ENCODE measurements at places on chromosomes 6 and 20.

DNA sequence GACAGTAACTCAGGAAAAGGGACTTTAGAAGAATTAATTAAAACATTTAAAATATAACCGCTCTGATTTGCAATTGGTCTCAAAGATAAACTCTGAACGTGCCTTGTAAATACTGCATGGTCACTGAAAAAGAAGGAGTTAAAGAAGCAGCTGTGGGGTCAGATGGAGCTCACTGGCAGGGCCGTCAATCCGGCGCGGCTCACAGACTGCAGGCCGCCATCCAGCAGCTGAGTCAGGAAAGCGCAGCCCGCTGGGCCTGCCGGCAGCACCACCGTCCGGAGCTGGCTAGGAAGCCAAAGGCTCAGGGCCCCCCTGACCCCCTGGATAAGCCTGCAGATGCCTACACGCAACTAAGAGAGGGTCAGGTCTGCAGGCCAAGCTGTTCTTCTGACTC is 54.2 kb upstream of the FRMD1 start:
- DNase-seq, result no peak

DNA sequence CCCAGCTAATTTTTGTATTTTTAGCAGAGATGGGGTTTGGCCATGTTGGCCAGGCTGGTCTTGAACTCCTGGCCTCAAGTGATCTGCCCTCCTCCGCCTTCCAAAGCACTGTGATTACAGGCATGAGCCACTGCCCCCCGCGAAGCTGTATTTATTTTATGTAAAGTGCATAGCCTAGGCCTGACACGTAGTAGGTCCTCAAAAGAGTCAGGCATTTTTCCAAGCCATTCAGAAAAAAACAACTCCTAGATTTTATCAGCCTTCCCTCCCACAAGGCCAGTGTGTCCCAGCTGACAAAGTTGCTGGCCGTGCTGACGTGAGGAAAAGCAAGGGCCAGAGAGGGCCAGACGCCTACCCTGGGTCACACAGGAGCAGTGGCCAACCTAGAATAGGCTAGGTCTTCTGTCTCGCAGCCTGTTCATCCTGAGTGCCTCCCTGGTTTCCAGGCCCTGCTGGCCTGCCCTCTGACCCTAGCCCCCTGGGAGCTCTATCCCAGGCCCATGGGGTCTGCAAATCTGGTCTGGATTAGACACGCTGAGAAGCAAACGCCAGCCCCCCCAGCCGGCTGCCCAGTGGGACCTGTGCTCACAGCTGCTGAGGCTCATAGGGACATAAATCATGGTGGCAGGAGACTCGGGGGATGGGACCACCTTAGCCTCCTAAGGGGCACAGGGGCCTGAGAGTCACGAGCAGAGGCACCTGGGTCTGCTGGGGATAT is 11.8 kb downstream of the TCF15 start:
- no peak for DNase-seq

DNA sequence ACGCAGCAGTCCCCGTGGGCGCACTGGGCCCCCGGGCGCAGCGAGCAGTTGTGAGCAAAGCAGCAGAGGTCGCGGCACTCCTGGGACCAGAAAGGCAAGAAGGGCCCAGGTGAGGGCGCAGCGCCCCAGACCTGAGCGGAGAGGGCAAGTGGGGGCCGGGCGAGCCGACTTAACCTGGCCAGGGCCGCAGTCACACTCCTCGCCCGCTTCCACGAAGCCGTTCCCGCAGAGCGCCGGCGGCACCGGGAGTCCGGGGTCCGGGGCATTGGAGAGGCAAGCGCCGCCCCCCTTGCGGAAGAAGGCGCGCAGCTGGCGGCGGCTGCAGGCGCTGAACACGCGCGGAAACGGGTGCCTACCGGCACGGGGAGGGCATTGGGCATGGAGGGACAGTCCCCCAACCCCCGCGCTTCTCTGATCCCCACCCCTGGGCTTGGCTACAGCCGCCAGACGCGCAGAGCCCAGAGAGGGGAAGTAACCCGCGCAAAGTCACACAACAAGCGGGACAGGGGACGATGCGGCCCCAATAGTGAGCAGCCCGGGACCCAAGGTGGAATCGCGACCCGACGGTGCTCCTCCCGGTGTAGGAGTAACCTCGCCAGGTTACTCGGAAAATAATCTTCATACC is 9.2 kb downstream of the ADAM33 start:
- DNase-seq, result no peak

GRCh38 chr6:52555518-52556233 is 21.2 kb downstream of the TRAM2 start:
- DNase-seq, result no peak

DNA sequence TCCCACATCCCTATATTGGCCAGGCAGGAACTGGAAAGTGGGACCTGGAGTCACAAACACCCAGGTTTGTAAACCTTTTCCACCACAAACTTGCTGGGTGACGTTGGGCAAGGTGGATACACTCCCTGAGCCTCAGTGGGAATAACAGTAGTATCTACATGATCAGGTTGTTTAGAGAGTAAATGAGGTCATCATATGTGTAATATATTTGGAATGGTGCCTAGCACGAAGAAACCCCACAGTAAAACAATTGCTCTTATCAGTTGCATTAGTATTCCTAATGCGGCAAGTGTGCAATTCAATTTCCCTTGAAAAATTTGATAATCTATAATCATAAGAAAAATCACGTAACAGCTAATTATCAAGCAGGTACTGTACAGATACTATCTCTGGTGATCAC is 51.9 kb downstream of the HIVEP2 start:
- DNase-seq, result no peak

DNA sequence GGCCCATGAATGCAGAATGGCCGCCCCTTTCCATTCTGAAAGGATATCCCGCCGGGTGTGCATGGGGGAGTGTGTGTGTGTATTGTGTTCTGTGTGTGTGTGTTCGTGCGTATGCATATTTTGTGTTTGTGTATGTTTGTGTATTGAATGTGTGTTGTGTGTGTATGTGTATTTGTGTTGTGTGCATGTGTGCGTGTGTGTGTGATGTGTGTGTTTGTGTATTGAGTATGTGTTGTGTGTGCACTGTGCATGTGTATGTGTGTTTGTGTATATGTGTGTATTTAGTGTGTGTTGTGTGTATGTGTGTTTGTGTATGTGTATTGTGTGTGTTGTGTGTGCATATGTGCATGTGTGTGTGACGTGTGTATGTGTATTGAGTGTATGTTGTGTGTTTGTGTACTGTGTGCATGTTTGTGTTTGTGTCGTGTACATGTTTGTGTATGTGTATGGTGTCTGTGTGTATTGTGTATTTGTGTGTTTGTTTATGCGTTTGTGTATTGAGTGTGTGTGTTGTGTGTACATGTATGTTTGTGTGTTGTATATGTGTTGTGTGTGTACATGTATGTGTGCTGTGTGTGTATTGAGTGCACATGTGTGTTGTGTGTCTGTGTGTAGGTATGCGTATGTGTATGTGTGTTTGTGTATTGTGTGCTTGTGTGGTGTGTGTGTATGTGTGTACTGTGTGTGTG is 226.3 kb downstream of the TAF4 start:
- DNase-seq, result no peak

DNA sequence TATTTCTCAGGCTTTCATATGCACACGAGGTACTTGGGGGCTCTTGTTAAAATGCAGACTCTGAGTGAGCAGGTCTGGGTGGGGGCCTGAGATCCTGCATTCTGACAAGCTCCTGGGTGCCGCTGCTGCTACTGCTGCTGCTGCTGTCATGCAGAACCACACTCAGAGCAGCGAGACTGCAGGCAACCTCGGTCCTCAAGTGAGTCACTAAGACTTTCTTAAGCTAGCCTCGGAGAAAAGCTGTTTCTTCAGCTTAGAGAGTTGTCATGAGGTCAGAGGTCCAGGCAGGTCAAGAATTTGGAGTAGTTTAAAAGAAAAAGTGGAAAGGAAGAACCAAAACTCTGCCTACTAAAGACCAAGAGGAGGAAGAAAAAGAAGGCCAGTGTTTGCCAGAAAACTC is 92.9 kb downstream of the SPTLC3 start:
- DNase-seq, result no peak

- DNase-seq, result no peak
Observed at GRCh38 chr6:106608080-106608668, 21.1 kb downstream of the RTN4IP1 start.

DNA sequence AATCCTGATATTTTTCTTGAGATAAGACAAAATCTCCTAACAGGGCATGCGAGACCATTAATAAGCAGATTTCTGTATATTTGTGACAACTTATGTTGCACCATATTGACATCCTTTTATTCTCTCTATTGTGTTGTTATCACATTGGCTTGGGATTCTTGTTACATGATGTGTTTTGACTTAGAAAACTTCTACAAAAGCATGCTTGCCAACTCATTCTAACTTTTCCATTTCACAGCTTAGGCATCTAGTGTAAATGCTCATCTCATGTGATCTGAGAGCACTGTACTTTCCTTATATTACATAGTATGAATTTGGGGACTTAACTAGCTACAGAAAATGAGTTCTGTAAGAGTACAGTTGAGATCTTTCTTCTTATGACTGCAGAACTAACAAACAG is 1040.7 kb upstream of the ADGRB3 start:
- no peak for DNase-seq

- DNase-seq, result no peak
Observed at GRCh38 chr6:157813191-157813590, 9.9 kb upstream of the SNX9 start.

DNA sequence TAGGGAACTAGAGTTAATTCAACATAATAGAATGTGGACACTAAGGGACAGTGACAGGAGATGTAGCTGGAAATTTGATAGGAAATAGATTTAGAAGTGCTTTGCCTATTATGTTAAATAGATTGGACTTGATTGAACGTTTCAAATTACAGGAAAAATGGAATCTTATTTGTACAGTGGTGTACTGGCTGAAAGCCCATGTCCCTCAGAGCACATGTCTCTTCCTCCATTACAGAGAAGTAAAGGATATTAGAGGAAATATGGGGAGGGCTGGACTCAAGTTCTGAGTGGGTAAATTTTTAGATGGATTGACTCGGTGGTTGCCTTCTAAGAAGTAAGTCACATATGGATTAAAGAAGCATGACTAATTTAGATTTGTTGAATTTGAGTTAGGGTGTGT is 11.4 kb downstream of the PKIB start:
- no peak for DNase-seq

GRCh38 chr6:72740135-72740534 is 118.3 kb downstream of the KCNQ5 start:
- DNase-seq, result no peak

GRCh38 chr6:166672624-166673206 is 45.7 kb upstream of the RPS6KA2 start:
- no peak for DNase-seq

- no peak for DNase-seq
Observed at GRCh38 chr6:37218061-37218460, 39.5 kb upstream of the TBC1D22B start.

GRCh38 chr6:11324453-11325015 is 92.1 kb upstream of the NEDD9 start:
- DNase-seq, result no peak

- no peak for DNase-seq
Observed at GRCh38 chr20:60403105-60403741, 445.0 kb downstream of the CDH26 start.

DNA sequence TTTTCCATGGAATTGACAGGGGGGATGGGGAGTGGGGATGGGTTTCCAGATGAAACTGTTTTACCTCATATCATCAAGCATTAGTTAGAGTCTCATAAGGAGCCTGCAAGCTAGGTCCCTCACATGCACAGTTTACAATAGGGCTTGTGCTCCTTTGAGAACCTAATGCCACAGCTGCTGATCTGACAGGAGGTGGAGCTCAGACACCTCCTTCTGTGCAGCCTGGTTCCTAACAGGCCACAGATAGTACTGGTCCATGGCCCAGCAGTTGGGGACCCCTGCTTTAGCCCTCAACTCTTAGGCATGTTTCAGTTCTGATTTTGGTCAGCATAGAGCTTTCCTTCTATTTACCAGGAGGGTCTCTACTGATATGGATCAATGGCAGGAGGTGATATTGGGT is 251.6 kb downstream of the LAMA2 start:
- no peak for DNase-seq

DNA sequence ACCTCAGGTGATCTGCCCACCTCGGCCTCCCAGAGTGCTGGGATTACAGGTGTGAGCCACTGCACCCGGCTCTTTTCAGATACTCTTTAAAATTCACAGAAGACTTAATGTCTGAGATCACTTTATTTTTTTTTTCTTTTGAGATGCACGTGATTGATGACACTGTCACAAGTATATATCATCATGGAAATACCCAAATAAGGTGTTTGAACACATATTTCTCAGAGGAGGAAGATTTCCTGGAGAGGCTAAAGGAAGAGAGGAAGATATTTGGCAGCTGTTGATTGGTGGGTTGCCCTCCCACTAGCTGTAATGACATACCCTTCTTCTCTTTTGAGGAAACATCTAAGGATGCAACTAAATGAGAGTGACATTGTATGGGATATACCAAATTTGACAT is 225.9 kb upstream of the CITED2 start:
- no peak for DNase-seq

DNA sequence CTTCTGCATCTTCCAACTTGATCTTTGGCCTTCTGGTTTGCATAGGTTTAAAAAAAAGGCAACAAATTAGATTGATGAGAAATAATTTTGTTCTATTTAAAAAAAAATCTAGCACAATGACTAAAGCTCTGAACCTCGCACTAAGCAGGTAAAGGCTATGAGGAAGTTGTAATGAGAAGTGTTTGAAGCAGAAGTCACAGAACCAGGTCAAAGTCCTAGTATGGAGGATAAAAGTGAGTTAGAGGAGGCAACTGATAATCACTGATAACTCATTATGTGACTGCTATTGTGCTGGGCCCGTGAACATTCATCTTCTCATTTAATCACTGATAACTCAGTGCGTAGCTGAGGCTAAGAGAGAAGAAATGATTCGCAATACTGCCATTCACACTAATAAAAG is 46.1 kb upstream of the GFRAL start:
- DNase-seq, result no peak

DNA sequence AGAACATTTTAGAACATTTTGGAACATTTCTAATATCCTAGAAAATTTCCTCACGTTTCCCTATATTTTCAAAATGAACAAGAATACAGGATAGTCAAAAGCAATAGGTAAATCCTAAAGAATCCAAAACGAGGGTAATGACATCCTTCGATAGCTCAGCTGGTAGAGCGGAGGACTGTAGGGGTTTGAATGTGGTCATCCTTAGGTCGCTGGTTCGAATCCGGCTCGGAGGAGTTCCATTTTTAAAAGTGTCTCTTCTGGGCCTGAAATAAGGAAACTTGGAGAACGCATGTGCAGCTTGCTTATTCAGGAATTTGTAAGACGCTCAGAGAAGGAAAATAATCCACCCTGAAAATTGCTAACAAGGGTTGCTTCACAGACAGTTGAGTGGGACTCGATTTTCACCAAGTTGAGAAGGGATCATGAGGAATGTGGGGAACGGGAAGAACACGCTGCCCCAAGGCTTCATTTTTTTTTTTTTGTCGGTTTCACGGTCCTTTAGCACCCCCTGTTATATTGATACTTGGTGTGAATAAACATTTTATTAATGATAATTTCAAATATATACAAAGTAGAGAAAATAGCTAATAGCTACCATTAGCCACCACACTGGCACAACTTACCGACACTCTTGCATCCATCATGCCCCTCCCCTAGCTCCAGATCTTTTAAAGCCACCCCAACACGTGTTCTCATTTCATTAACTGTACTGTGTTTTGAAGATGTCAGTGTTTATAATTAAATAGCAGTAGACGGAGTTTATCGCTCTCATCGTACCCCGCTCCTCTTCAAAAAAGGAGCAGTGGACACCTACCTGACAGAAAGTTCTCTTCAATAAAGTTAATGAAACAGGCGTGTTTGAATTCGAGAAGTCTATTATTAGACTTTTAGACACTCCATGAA is 1.8 kb upstream of the ABT1 start:
- no peak for DNase-seq

GRCh38 chr6:102520966-102521365 is 1127.5 kb downstream of the GRIK2 start:
- DNase-seq, result no peak

Data from central memory CD8-positive, alpha-beta T cell (primary cell).